ENCODE measurements at places on chromosomes 1 and 21. TPM values are rescaled to one million over a fixed set of nuclear protein-coding genes. Genes with fewer than 3 reads are reported as not detected.
A peak's percentile ranks its signal among the peaks of the same experiment; 100 is the strongest.

DNA sequence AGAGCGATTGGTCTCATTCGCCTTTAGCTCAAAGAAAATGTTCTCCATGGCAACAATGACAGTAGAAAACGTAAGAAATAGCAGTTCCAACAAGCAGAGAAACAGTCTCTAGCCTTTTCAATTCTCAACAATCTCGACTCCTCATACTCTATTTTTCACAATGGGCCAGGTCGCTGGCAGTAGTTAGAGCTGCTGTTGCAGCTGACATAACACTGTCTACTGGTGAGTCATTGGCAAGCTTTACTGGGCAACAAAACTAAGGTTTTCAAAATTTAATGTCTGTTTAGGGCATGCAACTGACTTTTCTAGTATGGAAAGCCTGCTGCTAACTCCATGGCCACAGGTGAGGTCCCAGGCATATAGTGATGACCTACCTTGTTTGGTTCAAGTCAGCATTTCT, 221.1 kb upstream of the KAZN start:
- no peaks in the 10 kb centered on the region for H3K4me1 ChIP-seq
- no peaks in the 10 kb centered on the region for H3K27me3 ChIP-seq
- no peak overlapping the region for H3K4me3 ChIP-seq
- no peak for DNase-seq
- no peak overlapping the region for H3K27ac ChIP-seq

DYNLT4 gene
- total RNA-seq, result 2.9 TPM

GRCh38 chr1:66478116-66478515, 55.8 kb upstream of the SGIP1 start:
- no peak overlapping the region for H3K27ac ChIP-seq
- DNase-seq, result no peak
- H3K27me3 ChIP-seq, result no peaks in the 10 kb centered on the region
- H3K36me3 ChIP-seq, result no peaks in the 10 kb centered on the region
- H3K4me3 ChIP-seq, result no peak overlapping the region

GRCh38 chr1:16017461-16018303, at the start of gene HSPB7:
Gene HSPB7 (minus strand): TSS chr1:16018043. CDS start chr1:16017963, 80 bp downstream.
- no peak within 1 kb of the TSS for H3K4me3 ChIP-seq
- H3K4me1 ChIP-seq, result peaks cover 63% of the 10 kb centered on the region
- H3K27ac ChIP-seq, result peak within 1 kb of the TSS; percentile 66
- no peaks in the 10 kb centered on the region for H3K36me3 ChIP-seq
- H3K27me3 ChIP-seq, result no peaks in the 10 kb centered on the region

SLFNL1 gene
- total RNA-seq, result 0.33 TPM
